ENCODE measurements at places on chromosomes 1 and 21. TPM values are rescaled to one million over a fixed set of nuclear protein-coding genes. Genes with fewer than 3 reads are reported as not detected.
A peak's percentile ranks its signal among the peaks of the same experiment; 100 is the strongest.

- DNase-seq: no peak
Measured at GRCh38 chr21:46503922-46504550, 45.3 kb downstream of the DIP2A start.

DNA sequence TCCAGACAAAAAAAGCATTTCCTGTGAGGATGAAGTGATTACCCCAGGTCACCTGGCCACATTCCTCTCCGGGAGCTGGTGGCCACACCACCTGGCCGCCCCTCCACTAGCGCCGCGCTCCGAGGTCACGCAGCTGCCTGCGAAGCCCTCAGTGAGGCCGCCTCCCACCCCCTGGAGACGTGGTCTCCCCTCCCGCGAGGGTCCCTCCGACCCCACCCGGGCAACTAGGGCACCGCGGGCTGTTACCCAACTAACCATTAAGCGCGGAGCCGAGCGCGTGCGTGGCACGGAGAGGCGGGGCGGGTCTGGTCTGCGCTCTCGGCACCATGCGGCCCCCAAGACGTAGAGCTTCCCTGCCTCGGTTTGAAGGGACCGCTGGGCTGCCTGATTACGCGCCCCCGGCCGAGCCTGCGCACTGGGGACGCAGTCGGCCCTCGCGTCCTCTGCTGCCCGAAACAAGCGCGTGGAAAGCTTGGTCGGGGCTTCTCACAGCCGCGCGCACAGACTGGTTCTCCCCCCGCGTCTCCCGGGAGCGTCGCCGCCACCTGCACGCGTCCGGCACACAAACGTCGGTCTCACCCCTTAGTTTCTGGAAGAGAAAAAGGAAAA, 106.5 kb downstream of the SLC16A1 start:
- no peak for DNase-seq

GRCh38 chr21:38954588-38955004, 148.9 kb downstream of the ETS2 start:
- DNase-seq: peak; percentile 61

DNA sequence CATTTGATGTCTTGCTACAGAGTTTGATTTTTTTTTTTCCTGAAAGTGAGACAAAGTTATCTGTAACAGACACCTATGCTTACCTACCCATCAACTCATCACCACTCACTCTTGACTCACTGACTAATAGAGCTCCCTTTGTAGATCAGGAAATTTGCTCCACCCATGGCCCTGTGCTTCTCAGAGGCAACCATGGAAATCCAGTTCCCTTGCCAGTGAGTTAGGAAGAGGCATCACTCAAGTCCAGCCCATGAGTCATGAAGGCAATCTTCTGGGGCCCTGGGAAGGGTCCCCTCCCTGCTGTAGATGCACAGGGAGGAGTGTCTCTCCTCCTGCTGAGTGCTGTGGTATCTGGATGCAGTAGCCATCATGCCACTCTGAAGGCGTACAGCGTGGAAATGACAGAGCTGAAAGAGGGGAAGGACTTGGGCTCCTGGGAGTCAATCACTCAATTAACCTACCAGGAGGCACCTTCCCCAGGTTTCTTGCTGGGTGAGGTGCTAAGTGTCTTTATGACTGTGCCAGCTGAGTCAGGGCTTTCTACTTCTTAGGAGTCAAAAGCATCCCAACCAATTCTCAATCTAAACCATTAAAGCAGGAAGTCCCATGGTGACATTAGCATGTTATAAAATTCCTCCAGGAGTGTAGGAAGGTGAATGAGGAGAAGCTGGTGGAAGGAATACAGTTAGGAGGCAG, 56.1 kb downstream of the DNTTIP2 start:
- no peak for DNase-seq

DNA sequence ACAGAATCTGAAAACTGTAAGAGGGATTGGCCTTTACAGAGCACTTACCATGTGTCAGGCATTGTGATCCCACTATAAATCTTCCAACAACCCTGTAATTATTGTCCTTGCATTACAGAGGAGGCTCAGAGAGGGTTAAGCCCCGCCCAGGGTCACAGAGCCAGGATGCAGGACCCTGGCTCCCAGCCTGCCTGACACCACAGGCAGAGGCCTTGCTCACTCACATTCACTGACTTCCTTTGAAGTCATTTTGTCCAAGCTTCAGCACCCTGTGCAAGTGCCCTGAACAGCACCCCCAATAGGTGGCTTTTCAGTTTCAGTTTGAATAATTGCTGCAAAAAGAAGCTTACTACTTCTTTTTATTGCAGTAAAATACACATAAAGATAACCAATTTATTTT, 256.8 kb upstream of the NFIA start:
- DNase-seq: peak; percentile 41

DNA sequence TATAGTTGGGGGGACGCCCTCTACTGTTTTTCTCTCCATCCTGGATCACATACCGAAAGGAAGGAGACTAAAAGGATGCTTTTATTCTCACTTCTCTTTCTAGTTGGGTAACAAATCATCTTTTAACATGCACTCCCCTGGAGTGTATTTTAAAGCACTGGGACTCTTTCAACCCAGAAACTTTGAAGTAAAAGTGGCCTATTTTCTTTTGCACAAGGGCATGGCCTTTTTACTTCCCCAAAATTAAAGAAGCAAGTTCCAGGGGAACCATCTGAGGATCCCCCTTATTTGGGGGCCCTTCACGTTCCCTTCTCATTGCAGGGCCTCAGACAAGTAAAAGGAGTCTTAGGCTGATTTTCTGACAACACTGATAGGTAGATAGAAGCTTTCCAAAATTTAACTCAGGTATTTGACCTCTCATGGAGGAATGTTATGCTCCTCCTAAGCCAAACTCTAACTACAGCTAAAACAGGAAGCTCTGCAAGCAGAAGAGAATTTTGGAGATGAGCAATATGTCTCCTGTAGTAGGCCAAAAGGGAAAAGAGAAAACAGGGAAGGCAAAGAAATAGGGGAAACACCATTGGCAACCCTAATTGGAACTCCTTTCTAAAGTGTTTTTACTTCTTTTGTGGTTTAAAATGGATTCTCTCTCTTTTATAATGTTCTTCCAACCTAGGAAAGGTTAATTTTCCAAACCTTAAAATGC, 8.9 kb upstream of the CD46 start:
- DNase-seq: no peak

DNA sequence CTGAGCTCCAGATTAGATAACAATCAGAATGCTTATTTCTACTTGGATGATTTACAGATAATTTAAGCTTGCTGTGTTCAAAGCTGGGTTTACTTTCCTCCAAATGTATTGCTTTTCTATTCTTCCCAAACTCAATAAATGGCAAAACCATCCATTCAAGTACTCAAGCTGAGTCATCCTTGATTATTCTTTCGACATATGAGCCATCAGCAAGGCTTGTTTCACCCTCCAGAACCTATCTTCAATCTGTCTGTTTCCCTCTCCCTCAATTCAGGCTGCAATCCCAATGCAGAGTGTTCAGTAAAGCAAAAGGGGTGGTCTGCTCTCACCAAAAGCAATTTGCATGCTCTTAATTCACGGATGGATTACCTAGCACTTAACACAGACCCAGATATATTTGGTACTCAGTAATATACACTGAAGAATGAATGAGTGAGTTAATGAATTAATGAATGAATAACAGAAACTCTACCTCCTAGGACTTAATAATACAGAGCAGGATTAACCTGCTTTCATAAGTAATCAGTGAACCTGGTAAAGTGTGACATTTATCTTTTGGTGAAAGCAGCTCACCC, 41.9 kb downstream of the DDR2 start:
- no peak for DNase-seq

DNA sequence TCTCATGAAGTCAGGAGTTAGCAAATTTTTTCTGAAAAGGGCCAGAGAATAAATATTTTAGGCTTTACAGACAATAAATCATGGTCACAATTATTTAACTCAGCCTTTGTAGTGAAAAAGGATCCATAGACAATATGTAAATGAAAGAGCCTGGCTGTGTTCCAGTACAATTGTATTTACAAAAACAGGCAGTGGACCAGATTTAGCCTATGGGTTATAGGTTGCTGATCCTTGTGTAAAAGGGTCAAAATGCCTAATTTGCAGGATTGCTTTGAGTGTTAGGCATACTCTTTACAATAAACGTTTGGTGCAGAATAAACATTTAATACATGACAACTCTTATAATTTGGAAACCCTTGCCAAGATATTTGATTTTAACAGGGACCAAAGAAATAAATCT, 6.5 kb downstream of the SLAMF7 start:
- no peak for DNase-seq

DNA sequence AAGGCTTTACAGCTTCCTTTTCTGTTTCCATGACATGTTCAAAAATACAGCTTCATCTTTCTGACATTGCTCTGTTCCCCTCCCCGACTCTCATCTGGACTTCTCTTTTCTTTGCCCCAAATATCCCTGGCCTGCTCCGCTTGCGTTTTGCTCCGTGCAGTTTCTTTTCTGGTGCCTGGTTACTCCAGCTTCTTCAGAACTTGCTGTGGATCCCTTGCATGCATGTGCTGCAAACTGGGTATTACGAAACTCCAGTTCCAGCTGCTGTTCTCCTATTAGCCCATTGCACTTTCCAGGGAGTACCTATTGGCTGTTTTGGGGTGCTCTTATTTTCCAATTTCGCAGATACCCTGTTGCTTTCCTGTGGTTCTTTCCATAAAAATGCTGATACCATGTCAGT, 9.9 kb upstream of the NDC1 start:
- DNase-seq: no peak

DNA sequence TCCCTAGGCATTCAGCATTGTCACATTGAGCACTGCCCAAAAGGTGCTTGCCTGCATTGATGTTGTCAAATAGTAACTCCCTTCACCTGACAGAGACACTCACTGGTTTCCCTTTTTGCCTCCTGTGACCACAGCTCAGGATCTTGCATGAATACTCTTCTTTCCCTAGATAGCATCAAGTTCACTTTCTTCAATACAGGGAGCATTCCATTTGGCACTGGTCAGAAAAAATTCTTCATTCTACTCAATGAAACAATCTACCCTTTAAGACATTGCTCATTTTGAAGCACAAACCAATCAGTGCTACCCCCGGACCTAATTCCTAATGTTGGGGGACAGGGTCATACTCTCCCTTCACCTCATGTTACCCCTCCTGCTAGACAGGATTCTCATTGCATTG, 319.0 kb upstream of the SNX7 start:
- no peak for DNase-seq

CLDN8 gene
- total RNA-seq: not detected

KANK4 gene
- total RNA-seq: not detected

TOR1AIP2 gene
- total RNA-seq: 44.6 TPM

RPE65 gene
- not detected for total RNA-seq

HFM1 gene
- 0.45 TPM for total RNA-seq

KRTAP10-4 gene
- not detected for total RNA-seq

FAM110D gene
- 1.3 TPM for total RNA-seq

GPR25 gene
- total RNA-seq: not detected

ZBTB8B gene
- not detected for total RNA-seq

FMO2 gene
- total RNA-seq: 5.1 TPM
